ENCODE measurements at places on chromosomes 12 and 14.

GRCh38 chr12:119072440-119072839 is 91.1 kb downstream of the SRRM4 start:
- no peak for DNase-seq

GRCh38 chr14:71130491-71131179 is 223.4 kb downstream of the PCNX1 start:
- no peak for DNase-seq

GRCh38 chr14:39957290-39957689 is 525.1 kb upstream of the FBXO33 start:
- no peak for DNase-seq

- no peak for DNase-seq
Measured at GRCh38 chr12:100959481-100959880, 164.9 kb downstream of the ANO4 start.

DNA sequence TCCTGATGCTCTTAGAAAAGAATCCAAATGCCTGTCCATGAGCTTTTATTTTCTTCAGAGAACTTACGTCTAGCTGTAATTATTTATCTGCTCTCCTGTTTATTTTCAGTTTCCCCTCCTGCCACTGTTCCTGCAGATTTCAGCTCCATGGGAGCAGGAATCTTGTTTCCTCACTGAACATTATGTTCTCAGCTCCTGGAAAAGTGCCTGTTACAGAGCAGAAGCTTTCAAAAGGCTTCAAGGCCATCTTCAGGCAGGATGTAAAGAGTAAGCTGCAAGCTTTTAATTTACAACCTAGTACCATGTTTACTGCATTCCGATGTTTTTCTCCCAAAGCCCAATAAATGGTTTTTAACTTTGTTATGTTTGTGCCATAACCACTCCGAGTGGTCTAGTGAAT is 98.4 kb upstream of the BTG1 start:
- no peak for DNase-seq

DNA sequence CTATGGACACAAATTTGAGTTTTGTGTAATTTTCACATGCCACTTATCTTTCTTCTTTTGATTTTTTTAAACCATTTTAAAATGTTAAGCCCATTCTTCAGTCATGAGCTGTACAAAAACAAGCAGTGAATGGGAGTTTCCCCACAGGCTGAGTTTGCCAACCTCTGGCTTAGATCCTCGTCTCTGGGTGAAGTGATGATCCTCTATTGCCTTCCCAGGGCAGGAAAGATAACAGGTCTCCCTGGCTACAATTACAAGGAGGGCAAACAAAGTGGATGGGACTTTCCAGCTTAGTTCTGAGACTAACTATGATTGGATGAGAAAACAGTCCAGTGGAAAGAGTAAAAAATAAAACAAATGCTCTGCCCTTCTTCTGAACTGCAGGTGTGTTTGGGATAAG is 203.7 kb downstream of the SPTSSA start:
- no peak for DNase-seq

- DNase-seq, result no peak
Measured at GRCh38 chr12:45547822-45548221, 181.7 kb upstream of the ARID2 start.

DNA sequence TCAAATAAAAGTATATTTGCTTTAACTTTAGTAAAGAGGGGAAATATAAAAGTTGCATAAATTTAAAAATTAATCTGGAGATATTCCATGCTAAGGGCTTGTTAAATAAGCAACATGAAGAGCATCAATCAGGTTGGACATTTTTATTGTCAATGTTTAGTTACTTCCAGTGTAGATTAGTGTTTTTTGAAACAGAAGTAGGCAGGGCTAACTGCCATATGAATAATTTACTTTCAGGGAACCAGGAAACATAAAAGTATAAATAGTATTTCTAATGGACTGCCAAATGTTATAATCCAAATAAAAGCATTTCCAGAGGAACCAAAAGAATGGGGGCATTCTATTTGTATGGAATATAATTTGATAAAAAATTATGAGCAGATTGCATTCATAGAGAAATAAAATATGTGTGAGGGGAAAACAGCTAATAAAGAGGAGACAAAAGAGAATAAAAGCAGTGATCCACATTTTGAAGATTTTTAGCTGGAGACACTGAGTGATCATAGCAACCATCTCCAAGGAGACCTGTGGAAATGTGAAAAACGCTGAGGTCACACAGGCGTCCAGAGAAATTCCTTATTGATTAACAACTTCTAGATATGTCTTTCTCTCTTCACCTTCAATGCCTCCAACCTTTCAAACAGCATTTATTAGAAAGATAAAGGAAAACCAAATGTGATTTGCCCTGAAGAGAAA is 70.8 kb downstream of the SRGAP1 start:
- DNase-seq, result no peak

DNA sequence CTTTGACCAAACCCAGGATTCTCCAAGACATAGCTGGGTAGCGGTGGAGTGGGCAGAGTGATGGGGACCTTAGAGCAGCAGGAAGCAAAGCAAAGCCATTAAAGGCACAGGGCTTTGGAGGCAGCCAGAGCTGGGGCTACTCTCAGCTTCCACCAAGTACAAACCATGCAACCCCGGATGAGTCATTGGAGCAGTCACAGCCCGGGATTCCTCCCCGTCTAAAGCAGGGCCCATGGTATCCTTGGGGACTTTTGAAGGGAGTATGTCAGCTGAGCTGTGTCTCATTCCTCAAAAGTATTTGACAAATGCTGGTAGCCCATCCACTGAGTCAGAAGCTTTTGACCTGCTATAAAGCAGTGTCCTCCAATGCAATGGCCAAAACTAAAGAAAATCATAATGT is 9.7 kb upstream of the IFI27 start:
- no peak for DNase-seq

- no peak for DNase-seq
Measured at GRCh38 chr14:64684091-64684490, 20.1 kb upstream of the PLEKHG3 start.

GRCh38 chr12:10503460-10503859 is 2.2 kb upstream of the EIF2S3B start:
- no peak for DNase-seq

- no peak for DNase-seq
Measured at GRCh38 chr12:28771968-28772367, 377.1 kb upstream of the FAR2 start.

DNA sequence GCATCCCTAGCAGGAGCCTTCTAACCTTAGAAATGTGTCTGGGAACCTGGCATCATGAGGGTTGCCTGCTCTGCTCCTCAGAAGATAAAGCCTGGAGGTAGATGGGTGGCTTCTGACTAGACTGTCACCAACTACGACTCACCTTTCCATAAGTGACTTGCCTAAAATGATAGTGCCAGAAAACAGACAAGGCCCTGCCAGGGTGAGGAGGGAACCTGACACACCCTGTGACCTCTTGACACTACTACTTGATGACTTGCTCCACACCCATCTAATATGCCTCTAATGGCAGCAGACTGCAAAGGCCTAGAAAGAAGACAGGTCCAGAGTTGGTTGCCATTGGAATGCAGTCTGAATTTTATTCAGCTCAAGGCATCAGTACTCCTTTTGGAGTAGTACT is 9.4 kb downstream of the RNF41 start:
- DNase-seq, result no peak

DNA sequence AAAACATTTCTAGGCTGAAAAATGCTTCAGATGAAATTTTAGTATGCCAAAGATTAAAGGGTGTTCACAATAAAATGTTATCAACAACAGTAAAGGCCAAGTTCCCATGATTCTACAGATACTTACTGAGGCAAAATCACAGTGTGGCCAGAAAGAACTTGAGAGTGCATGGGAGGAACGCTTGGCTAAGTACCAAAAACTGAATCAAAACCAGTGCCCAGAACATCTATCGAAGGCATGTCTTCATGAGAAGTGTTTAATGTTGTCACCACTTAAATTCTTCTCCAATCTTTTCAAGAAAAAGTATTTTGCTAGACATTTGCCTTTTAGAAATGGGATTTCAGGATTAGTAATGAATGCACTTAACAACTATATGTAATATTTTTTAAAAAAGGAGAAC is 41.5 kb downstream of the KIF21A start:
- no peak for DNase-seq

GRCh38 chr12:9730591-9730990 is 2.3 kb downstream of the CLECL1 start:
- no peak for DNase-seq

DNA sequence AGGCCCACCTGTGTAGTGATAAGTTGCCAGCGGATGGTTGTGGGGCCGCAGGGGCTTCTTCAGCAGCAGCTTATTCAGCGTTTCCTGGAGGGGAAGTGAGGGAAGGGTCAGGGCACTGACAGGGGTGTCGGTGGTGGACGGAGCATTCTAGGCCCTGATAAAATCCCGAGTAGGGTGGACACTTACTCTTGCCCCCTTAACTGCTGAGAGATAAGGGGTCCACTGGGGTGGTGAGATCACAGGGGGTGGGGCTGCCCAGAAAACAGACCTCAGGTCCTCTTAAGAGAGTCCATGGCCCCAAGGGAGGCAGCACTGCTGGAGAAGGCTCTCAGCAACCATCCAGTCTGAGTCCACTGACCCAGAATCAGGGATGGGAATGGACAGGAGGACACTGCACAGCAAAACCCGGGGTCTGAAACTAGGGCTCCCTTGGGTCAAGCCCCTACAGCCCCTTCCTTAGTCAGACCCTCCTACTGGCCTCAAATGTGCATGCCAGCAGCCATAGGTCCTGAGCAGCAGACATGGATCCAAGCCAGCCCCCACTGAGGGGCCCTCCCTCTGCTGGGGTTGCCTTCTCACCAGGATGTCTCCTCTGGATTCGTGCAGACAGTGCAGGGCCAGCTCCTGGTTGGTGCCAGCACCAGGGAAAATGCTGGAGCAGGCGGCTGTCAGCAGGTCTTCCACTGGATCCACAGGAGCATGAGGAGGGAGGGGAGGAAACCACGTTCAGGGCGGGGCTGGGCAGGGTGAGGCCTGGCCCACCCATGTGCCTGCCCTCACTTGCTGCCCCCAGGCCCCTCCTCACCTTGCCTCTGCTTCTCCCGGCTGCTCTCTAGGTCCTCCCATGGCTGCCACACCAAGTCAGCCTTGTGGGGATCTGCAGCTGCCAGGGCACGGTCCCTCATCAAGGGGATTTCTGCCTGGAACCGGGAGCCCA is 12.1 kb upstream of the PNMA1 start:
- no peak for DNase-seq

GRCh38 chr12:8156416-8156815 is 399 bp upstream of the ZNF705A start:
- no peak for DNase-seq

GRCh38 chr12:76080017-76080728 is 4.3 kb downstream of the NAP1L1 start:
- no peak for DNase-seq

DNA sequence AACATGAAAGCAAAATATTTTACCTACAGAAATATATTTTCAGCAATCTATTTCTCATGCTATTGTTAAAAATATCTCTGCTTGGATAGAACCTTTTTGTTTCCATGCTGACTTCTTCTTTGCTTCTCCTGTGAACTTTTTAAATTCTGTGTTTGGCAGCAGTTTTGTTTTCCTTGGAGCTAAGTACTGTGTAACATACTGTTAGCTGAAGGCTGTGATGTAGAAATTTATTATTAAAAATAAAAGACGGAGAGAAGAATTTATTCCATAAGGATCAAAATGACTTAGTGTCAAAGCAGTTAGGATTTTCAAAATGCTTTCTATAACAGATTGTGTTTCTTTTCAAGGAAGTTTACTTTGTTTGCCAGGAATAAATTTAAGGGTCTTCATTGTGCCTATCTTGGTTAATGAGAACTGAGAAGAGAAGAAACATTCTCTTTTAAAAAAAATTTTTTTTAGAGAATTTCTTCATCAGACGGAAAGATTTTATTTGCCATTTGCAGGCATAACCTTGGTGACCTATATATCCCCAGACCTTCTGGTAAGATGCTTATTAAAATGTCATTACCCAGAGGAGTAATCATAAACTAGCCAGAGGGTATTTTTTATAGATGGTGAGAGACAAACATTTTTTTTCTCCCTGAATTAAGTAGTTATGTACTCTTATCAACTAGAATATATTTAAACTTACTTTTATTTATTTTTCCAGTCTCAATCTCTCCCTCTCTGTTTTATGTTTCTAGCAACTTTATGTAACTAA is 147.1 kb upstream of the SLCO1C1 start:
- DNase-seq, result no peak

DNA sequence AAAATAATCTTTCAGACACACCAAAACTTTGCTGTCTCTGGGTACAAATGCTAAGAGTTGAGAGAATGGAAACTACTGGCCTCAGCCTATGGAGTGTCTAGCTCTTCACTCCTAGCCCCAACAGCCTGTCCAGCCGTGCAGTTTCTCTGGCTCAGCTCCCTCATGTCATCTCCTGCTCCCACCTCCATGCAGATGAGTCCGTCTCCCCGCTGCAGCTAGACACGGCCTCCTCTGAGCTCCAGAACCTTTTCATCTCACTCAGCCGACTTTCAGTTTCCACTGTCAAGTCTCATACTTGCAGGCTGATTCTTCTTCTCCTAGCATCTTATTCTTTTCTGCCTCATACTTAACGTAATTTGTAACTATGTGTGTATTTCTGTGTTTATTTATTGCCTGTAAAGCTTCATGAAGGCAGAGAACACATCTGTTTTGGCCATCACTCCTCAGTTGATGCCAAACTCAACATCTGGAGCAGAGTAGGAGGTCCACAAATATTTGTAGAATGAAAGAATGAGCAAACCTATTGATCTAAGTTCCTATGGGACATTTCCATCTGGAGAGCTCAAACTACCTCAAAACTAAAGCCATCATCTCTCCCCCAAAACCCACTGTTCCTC is 139.8 kb upstream of the PWP1 start:
- no peak for DNase-seq

- no peak for DNase-seq
Measured at GRCh38 chr14:84490081-84490480, 1039.9 kb upstream of the FLRT2 start.

- DNase-seq, result no peak
Measured at GRCh38 chr14:54654605-54655004, 87.7 kb downstream of the SAMD4A start.

DNA sequence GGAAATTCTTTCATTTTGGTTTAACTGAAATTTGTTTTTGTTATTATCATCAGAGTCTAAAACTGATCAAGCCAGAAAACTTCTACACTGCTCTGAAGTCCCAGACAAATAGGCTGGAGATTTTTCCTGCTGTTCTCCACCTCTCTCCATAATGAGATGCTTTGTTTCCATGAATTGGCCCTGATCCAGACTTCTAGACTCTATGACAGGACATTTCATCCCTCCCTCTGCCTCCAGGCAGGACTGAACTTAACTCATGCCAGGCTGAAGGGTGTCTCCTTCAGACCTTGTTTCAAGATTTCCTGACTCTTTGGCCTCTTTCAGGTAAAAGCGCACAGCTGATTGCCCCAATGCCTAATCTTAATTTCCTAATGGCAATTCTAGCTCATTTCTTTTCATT is 69.1 kb upstream of the HOXC13 start:
- no peak for DNase-seq

GRCh38 chr12:116153113-116153512 is 124.4 kb downstream of the MED13L start:
- DNase-seq, result no peak

GRCh38 chr12:89033062-89033461 is 319.2 kb downstream of the DUSP6 start:
- no peak for DNase-seq

GRCh38 chr12:121560392-121561008 is 20.3 kb downstream of the KDM2B start:
- DNase-seq, result no peak

- DNase-seq, result no peak
Measured at GRCh38 chr12:25771476-25771875, 187.0 kb upstream of the RASSF8 start.

- DNase-seq, result no peak
Measured at GRCh38 chr14:81423504-81423903, 23.4 kb upstream of the STON2 start.

Measured in activated CD4-positive, alpha-beta T cell treated with anti-CD3 and anti-CD28 coated beads for 1 hour (primary cell).